ENCODE measurements at places on chromosomes 16 and 17.
A peak's percentile ranks its signal among the peaks of the same experiment; 100 is the strongest.

DNA sequence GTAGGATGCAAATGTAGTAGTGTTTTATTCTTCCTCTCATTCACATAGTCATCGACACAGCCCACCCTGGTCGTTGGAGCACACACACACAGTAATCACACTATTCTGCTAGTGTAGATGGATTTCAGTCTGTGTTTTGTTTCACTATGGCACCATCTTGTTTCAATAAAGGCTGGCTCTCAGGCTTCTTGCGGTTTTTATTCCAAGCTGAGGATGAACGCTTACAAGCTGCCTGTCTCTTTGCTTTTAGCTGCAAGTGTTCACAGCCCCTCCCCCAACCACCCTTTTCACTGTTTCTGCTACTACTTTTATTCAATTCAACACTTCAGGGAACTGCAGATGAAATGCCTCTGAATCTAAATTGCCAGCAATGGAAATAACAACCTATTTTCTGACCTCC, 140.9 kb upstream of the PMFBP1 start:
- DNase-seq, result no peak

DNA sequence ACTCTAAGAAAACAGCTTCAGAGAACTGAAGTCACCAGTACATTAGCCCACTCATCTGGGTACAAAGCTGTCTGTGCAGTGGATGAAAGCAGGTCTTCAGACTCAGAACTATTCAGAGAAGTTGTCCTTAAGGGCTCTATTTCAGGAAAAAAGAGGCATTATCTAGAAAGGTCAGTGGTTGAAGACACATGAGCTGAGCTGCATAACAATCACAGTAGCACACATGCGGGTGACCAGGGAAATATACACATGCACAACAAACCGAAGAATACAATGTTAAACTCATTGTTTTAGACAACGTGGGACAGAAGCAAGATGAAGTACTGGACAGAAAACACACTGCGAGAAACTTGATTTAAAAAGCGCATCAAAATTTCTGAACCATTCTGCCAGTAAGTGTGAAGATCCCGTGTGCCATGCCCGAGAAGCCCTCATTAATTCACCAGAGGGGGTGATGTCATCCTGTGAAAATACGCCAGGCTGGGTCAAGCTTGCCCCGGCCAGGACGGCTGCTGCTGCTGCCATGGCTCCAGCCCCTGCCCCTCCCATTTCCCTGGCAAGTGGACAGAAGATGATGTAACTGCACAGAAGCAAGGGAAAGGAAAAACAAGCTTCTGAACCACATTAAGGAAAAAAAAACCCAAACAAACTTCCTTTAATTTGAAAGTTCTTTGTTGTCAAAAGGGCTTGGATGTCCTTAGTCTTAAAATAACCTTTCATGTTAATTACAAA, 10.1 kb downstream of the DYNC1LI2 start:
- no peak for DNase-seq

DNA sequence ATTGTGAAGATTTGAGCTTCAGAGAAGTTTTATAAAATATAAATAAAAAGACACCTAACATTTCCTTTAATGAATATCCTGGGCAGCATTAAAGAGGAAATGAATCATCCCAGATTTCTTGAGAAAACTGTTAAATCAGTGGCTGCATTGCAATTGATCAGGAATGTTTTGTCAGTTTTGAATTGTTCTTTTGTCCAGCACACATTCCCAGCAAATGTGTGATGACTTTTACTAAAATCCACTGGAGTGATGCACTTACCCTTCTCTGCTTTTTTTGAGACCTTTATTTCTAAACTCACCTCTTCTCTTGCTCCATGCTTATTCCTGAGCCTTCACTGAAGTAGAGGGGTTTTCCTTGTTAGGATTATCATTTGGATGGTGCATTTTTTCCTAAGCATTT, 1307.2 kb downstream of the CDH8 start:
- no peak for DNase-seq

GRCh38 chr16:66903544-66904427, 14.9 kb downstream of the CDH16 start:
- peak; percentile 28 for DNase-seq

DNA sequence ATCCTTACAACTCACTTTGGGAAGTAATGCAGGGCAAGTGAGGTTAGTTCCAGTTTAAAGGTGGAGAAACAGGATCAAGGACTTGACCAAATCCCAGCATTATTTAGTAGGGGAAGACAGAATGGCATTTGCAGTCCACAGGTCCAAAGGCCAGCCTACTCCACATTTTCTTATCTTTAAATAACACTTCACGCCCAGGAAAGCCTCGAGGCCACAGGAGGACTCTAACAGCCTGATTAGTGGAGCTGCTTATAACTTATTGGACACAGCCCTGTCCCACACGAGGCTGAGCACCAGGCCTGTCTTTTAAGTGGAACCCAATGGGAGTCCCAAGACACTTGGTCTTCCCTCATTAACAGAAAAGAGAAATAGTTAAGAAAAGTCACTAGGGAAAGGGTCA, 12.1 kb upstream of the HYDIN start:
- DNase-seq, result peak; percentile 28

- DNase-seq, result no peak
These were observed 7.4 kb upstream of the SCIMP start for GRCh38 chr17:5241861-5242671.

DNA sequence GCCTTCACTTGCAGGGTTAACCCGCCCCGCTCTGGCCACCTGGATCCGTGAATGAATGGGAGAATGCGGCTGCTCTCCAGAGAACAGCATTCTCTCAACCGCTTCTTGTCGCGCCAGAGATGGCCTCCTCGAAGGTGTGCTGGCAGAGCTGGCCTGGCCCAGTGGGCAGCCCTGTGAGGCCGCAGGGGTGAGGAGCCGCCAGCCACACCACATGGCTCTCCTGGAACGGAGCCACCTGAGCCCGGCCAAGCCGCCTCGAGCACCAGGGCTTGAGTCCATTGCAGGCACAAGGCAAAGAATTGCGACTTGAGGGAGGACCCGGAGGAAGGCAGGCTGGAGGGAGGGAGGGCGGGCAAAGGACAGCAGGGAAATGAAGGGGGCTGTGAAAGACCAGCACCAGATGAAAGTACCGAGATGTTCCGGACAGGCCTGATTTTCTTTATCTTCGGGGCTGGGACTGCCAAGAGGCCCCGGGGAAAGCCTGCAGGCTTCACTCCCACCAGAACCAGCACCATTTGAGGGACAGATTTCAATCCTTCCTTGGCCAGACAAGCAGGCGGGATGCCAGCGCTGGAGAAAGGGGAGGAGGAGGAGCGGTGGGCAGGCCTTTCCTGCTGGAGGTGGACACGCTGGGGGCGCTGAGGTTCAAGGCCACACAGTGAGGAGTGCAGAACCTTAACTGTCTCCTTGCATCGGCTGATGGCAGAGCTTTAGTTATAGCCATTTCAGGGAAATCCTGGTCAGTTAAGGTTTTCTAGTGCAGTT, 69.4 kb downstream of the MRC2 start:
- no peak for DNase-seq

- DNase-seq, result no peak
These were observed 387 bp downstream of the MRPL28 start for GRCh38 chr16:369866-370436.

GRCh38 chr17:71914812-71915211, 206.0 kb upstream of the SOX9 start:
- no peak for DNase-seq

- DNase-seq, result no peak
These were observed 5.2 kb upstream of the ECI1 start for GRCh38 chr16:2256531-2257140.

GRCh38 chr16:49281843-49282642, 405 bp upstream of the CBLN1 start:
- DNase-seq, result peak; percentile 95

- DNase-seq, result no peak
These were observed 104.9 kb downstream of the AXIN2 start for GRCh38 chr17:65456368-65457151.

GRCh38 chr16:59651662-59652061, 917.5 kb upstream of the GOT2 start:
- DNase-seq, result no peak

DNA sequence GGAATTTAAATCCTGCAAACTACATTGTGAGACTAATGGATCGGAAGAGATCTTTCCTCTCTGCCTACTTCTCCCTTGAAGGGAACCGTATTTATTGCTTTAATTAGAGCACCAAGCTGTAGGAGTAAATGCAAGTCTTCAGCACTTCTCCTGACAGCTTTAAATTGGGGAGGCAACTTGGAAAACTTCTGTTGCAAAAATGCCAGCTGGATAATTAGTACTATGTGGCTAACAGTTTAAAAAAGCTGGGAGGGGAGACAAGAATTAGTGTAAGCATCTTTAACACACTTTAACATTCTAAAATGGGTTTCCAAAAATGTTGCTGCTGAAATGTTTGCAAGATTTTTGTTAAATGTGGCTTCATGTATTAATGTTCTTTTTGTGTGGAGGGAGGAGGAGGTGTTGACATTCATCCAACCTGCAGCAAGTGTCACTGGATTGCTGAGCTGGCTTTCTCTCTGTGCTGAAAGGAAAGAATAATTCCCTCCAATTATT, 108.5 kb downstream of the PCTP start:
- DNase-seq, result no peak

GRCh38 chr16:49292413-49292812, 10.8 kb upstream of the CBLN1 start:
- no peak for DNase-seq

GRCh38 chr17:71163121-71163812, 957.6 kb upstream of the SOX9 start:
- DNase-seq, result no peak

- no peak for DNase-seq
These were observed 6.4 kb upstream of the FAM83G start for GRCh38 chr17:19010729-19011505.

- DNase-seq, result peak; percentile 80
These were observed 2.1 kb downstream of the CPPED1 start for GRCh38 chr16:12801511-12802042.

DNA sequence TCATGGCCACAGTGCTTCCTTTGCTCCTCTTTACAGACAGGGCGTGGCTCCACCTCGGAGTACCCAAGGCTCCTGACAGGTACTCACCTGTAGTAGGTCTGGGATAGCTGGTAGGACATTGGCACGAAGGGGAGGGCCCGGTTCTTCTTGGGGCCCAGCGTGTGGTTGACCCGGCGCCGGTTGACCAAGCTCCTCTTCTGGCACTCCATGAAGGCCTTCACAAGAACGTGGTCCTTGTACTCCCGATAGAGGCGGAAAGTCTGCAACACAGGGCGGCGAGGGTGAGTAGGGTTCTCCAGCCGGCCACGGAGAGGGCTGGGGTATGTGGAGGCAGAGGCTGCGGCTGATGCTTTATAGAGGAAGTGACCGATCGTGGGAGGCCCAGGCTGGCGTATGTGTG, 69.7 kb downstream of the IL21R start:
- no peak for DNase-seq

DNA sequence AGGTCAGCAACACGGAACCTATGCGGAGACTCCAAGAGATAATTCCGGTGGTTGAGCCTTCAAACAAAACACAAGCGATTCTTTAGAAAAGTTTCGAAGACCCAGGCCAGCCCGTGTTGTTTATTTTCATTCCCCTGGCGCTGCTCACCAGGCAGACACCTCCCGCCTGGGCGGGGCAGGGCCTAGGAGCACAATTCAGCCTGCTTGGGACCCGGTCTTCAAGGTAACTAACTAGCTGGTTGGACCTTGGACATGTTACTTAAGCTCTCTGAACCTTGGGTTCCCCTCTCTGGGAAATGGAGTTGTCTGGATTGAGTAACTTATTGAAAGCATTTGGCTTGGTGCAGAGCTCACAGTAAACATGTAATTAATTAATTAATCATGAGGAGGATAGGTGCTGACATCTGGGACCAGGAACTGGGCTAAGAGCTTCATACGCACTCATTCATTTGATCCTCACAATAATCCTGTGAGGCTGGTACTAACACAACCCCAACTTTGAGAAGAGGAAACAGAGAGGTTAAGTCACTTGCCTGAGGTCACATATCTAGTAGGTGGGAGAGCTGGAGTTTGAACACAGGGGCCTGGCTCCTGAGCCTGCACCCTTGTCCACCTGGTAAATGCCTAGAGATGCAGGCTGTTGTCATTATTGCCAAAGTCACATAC, 125.3 kb upstream of the SMURF2 start:
- DNase-seq, result no peak

GRCh38 chr16:64098451-64098850, 1023.4 kb downstream of the CDH11 start:
- DNase-seq, result no peak

DNA sequence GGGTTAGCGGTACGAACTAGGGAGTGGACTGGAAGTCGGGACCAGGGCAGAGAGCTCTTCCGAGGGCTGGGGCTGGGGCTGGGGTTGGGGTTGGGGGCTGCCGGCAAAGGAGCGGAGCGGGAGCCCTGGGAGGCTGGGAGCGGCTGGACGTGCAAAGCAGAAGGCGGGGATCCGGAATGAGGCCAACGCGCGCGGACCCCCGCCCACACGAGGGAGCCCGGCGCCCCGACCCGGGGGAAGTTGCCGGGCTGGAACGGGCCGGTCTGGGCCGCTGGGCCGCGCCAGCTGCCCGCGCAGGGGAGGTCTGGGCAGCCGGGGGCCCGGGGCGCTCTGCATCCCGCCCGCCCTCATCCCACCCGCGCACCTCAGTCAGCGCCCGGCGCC, 323 bp downstream of the ST3GAL2 start:
- peak; percentile 40 for DNase-seq

DNA sequence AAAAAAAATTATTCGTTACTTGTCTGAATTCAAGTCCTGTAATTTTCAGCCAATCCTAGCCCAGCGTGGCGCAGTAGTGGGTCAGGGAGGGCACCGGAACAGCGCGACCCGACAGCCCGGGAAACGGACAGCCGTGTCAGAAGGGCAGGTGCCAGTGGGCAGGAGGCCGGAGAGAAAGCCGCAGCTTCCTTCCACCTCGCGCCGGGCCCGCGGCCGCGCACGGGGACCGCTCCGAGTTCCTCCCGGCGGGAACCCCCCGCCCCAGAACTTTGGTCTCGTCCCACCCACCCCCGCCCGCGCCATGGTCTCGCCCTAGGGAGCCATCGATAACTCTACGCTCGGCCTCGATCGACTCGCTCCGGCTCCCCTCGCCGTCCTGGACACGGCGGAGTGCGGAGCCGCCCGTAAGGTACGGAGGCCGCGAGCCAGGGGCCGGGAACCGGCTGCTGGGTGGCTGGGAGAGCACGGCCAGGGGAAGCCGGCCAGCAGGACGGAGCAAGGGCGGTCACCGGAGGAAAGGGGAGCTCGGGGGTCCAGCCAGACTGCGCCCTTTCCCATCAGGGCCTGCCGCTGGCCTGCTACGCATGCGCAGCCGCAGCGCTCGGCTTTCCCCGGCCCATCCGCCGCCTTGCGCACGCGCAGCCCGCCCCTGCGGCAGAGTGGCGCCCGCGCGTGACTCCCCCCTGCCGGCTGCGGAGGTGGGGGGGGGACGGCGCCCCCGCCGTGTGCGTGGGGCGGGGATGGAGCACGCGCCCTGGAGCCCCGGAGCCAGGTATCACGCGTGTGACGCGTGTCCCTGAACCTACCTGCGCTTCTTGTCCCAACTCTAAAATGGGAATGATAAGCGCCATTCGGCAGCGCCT, at the start of gene MLST8:
Gene MLST8, plus strand, starts transcription at position 351 of the 863 bp plus-strand sequence. CDS start 632 bp downstream, outside the sequence.
- DNase-seq, result peak; percentile 94

- no peak for DNase-seq
These were observed 41.8 kb downstream of the TANGO6 start for GRCh38 chr16:68884861-68885720.

- peak; percentile 61 for DNase-seq
These were observed 66.0 kb downstream of the SMPD3 start for GRCh38 chr16:68382296-68382718.

- DNase-seq, result peak; percentile 29
These were observed 45.0 kb downstream of the SOST start for GRCh38 chr17:43713494-43714162.

All from hematopoietic multipotent progenitor cell treated with erythropoietin and hydrocortisone succinate and interleukin-3 and kit ligand, for 4 days (in vitro differentiated cells).